ENCODE measurements at places on chromosomes 7 and 10.

GRCh38 chr10:20281579-20281978 lies 465.3 kb downstream of the PLXDC2 start:
- DNase-seq, result no peak

- DNase-seq, result no peak
Measured at GRCh38 chr10:60338786-60339185, 50.9 kb downstream of the ANK3 start.

DNA sequence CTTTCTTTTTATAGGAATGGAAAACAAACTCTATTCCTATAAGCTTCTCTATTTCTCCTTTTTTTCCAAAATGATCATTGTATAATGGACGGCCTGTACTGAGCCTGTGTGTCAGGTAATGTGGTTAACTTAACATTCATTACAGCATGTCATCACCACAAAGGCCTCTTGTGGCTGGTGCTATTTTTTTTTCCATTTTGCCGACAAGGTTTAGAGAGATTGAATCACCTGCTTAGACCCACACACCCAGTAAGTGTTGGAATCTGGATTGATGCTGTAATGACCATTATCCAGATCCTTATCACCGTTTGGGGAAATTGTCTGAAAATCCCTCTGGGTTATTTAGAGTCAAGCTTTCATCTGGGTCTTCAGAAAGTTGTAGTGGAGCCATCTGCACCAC lies 18.5 kb downstream of the AKR1B15 start:
- DNase-seq, result no peak

DNA sequence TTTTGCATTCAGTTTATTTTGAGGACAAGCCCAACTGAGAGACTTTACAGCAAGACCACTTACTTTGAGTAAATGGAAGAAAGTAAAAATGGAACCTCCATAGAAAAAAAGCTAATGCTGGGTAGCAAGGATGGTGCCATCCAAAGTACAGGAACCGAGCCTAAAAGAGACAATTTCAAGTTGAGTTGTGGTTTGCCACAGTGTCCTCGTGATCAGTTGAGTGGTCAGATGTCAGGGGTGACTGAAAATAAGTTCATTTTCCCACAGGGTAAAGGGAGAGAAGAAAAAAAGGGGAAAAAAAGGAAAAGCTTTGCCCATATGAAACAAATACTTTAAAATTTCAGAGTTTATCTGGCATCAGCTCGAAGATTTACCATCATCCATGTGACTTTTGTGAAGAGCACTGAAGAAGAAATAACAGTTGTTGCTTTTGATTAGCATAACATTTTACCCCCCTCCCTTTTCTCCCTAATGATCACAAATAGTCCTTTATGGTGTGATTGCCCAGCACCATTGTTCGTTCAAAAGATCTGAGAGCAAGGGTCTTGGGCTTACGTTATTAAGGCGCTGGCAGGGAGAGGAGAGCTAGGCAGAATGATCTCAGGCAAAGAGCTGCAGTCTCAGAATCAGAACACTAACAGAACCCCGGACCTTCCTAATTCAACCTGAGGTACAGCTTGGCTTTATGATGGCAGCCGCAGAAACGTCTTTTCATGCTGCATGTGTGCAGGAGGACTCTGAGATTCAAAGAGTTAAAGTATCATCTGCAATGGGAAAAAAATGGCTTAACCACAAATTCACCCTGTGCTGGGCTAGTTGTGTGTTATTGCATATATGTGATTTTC lies 338.1 kb downstream of the RNLS start:
- DNase-seq, result no peak

GRCh38 chr10:30778769-30779168 lies 149.2 kb upstream of the LYZL2 start:
- DNase-seq, result no peak

GRCh38 chr7:82263920-82264782 lies 179.4 kb downstream of the CACNA2D1 start:
- DNase-seq, result no peak

- peak; percentile 36 for DNase-seq
Measured at GRCh38 chr10:5283305-5284158, 81.2 kb upstream of the UCN3 start.

DNA sequence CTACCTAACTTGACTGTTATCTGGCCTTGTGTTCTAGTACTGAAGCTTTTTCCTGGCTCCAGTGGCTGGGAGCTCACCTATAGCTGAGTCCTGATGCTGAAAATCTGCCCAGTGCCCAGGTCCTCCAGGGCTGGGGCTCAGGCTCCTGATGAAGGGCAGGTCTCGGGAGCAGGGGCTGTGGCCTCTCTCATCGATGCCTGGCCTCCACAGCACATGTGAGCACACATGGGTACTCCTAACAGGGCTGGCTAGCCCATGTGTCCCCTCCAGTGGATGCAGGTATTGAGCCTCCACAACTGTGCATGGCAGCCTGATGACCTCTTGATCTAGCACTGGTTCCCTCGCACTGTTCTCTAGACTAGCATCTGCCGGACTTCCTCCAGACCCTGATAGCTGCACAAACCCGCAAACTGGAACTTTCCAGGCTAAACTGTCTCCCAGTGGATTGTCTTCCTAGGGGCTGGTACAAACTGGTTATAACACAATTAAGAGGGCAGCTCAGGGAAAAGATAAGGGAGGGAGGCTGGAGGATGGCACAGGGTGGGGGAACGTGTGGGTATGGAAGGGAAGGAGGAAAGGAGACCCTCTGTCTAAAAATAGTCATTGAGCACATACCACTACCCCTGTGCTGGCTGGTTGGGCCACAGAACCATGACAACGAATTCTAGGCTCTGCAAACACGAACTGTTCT lies 35.1 kb downstream of the PLAC9 start:
- no peak for DNase-seq

DNA sequence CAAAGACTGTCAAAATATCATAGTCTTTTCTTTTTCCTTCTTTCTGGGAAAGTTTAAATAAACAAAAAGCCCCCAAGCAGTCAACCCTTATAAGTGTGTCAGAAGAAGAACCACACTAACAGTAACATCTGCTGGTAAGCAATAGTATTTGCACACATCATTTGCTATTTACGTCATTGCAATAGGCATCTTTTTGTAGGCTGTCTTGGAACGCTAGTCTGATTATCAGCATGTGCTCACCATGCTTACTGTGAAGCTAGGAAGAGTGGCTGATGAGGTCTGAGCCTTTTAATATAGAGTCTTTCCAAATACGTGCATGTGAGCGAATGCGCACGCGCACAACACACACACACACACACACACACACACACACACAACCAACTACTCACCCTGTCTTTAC lies 599.0 kb upstream of the TPK1 start:
- no peak for DNase-seq

GRCh38 chr10:77080361-77081027 lies 557.1 kb downstream of the KCNMA1 start:
- no peak for DNase-seq

- no peak for DNase-seq
Measured at GRCh38 chr7:48365010-48365409, 193.8 kb downstream of the ABCA13 start.

GRCh38 chr7:100400656-100401055 lies 27.4 kb downstream of the PILRA start:
- DNase-seq, result no peak

- no peak for DNase-seq
Measured at GRCh38 chr7:20217193-20217948, at the start of gene MACC1. Gene MACC1, minus strand, starts transcription at chr7:20217384. Its CDS starts 55,522 bp downstream, at chr7:20161862.

GRCh38 chr10:128914681-128915080 lies 552.4 kb upstream of the MGMT start:
- no peak for DNase-seq

- DNase-seq, result peak; percentile 51
Measured at GRCh38 chr10:14184841-14185315, 145.8 kb downstream of the FRMD4A start.

- no peak for DNase-seq
Measured at GRCh38 chr7:73669288-73669701, 1.7 kb downstream of the VPS37D start.

- peak; percentile 69 for DNase-seq
Measured at GRCh38 chr7:149209518-149210269, 14.3 kb downstream of the ZNF282 start.

- no peak for DNase-seq
Measured at GRCh38 chr10:5423771-5424170, 11.4 kb downstream of the NET1 start.

DNA sequence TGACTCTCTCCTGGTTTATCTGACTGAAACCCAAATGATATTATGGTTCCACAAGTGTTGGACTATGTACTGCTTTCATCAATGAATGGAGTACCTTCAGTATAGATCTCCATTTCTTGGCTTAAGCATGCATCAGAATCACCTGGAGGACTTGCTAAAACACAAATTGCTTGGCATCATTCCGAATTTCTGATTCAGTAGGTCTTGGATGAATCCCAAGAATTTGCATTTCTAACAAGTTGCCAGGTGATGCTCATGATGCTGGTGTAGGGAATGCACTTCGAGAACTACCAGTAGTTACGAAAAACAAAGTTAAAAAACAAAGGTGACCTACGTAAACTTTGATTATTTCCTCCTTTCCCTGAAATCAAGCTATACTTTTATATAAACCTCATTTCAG lies 119.0 kb upstream of the FEZF1 start:
- DNase-seq, result no peak

- DNase-seq, result no peak
Measured at GRCh38 chr10:124763267-124763666, 19.1 kb upstream of the FAM53B start.

GRCh38 chr10:74262856-74263255 lies 111.8 kb downstream of the ADK start:
- no peak for DNase-seq

Data from activated CD4-positive, alpha-beta T cell treated with anti-CD3 and anti-CD28 coated beads, Interleukin-2, amount 50 U/mL, for 1 hour (primary cell).